ENCODE measurements at places on chromosomes 11 and 22.

GRCh38 chr11:93784935-93785360, 866 bp downstream of the MED17 start:
- DNase-seq, result no peak

DNA sequence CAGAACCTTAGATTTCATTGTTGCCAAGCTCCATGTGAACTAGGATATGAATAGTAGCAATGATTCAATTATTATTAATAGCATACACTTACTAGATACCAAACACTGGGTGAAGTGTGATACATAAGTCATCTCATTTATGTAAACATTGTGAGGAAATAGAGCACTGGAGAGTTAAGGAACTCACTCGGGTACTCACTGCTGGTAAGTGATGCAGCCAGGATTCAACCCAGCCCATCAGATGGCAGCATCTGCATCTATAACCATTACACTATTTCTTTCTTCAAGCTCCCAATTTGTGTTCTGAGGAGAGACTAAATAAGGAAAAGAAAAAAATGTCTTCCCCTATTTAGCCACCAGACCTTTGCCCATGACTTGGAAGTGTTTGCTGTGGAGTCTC, 10.2 kb upstream of the ALG8 start:
- no peak for DNase-seq

DNA sequence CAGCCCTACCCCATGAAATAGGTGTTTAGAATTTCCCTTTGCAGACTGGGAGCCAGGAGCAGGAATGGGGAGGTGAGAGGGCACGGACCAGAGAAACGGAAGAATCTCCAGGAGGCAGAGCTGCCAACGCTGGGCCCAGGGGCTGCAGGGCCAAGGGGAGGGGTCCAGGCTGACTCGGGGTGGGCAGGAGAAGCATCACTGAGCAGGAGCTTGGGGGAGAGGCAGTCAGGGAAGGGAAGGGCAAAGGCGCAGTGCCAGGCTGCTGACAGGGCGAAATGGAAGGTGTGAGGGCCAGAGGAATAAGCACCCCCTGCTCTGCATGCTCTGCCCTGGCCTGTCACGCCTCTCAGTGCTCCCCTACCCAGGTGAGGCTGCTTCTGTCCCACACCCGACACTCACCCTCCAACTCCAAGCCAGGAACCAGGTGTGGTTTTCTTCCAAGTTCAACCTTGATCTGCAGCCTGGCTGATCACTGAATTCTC, 14.5 kb downstream of the LRRC32 start:
- no peak for DNase-seq

- DNase-seq, result no peak
Measured at GRCh38 chr11:44028816-44029506, 18.8 kb upstream of the ACCSL start.

- DNase-seq, result no peak
Measured at GRCh38 chr11:12091956-12092558, 18.3 kb upstream of the MICAL2 start.

DNA sequence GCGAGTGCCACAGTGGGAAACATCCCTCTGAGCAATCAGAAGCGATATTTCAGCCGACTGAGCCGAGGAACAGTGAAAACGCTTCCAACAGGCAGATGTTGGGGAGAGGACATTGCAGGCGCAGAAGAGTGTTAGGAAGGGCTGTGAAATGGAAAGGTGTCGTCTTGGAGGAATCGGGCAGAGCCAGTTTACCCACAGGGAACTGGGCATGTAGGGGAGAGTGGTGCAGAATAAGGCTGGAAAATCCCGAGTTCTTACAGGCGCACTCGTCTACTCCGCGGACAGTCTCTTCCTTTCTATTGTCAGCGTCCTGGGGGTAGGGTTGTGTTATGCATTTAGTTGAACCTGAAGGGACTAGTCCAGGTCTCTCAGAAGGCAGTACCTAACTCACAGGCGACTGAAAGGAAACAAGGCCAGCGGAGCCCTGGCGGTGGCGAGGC, 1.1 kb upstream of the APLP2 start:
- DNase-seq, result no peak

- no peak for DNase-seq
Measured at GRCh38 chr22:46073683-46074504, 76.4 kb upstream of the PPARA start.

- DNase-seq, result peak; percentile 36
Measured at GRCh38 chr11:112219476-112220232, 6.6 kb upstream of the PTS start.

- no peak for DNase-seq
Measured at GRCh38 chr11:133887692-133888332, 42.5 kb upstream of the SPATA19 start.

DNA sequence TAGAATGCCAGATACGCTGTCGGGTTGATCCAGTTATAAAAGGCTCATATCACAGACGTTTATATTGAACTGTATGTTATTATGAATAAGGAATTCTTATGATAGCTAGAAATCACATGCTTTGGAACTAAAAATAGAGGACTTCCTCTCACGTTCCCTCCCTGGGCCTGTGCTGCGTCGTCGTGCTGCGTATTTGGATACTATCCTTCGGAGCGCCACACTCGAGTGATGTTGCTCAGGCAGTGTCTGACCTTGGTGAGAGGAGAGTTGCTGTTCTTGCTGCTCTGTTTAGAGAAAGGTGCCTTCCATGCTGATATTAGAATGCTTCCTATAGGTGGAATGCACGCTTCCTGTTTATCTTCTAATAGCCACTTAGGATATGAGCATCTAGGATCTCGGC, 20.2 kb upstream of the ST14 start:
- DNase-seq, result no peak

DNA sequence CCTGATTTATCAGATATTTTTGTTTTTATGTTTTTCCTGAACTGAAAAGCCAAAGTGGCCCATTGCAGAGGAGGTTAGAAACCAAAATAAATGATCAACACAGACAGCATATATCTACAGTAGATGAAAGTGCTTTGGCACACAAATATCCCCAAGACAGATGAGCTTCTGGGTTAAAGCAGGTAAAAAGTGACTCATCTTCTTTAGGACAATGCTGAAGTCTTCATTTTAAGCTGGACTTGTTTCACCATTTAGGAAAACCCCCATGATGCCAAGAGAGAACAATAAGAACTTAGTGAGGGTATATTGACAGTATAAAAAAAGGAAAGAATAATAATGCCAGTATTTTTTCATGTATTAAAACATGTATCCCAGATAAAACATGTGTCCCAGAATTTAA, 100.8 kb upstream of the OR9G4 start:
- DNase-seq, result no peak

DNA sequence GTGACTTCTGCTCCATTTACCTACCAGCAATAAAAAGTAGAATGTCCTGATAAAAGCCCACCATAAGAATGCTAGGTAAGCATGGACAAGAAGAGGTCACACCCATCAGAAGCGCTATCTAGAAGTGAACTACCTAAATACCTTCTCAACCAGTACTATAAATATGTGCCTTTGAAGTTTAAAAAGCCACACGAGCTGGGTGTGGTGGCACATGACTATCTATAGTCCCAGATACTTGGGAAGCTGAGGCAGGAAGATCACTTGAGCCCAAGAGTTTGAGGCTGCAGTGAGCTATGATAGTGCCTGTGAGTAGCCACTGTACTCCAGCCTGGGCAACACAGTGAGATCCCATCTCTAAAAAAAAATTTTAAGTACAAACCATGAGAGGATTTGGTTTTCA, 66.7 kb downstream of the PACSIN2 start:
- no peak for DNase-seq

DNA sequence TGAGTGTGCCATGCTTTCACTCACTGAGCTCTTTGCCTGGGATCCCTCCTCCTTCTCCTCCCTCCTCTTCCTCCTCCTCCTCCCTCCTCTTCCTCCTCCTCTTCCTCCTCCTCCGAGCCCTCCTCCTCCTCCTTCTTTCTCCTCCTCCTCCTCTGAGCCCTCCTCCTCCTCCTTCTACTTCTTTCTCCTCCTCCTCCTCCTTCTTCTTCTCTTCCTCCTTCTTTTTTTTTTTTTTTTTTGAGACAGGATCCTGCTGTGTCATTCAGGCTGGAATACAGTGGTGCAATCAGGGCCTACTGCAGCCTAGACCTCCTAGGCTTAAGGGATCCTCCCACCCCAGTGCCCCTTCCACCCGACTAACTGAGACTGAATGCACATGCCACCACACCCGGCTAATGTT, 62.3 kb downstream of the DEUP1 start:
- DNase-seq, result no peak

- no peak for DNase-seq
Measured at GRCh38 chr11:5198285-5198684, 2.2 kb downstream of the OR51V1 start.

DNA sequence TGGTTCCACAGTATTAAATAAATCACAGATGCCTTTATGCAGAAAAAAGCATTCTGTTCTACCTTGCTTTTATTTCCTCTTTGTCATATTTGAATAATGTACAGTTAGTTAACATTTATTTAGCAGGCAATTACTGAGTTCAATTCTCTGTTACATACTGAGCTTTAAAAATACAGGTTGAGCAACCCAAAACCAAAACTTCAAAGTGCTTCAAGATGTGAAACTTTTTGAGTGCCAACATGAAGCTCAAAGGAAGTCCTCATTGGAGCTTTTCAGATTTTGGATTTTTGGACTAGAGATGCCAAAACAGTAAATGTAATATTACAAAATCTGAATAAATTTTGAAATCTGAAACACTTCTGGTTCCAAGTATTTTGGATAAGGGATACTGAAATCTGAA, 54.1 kb downstream of the PDHX start:
- no peak for DNase-seq

- DNase-seq, result no peak
Measured at GRCh38 chr11:106463796-106464201, 386.3 kb downstream of the AASDHPPT start.

DNA sequence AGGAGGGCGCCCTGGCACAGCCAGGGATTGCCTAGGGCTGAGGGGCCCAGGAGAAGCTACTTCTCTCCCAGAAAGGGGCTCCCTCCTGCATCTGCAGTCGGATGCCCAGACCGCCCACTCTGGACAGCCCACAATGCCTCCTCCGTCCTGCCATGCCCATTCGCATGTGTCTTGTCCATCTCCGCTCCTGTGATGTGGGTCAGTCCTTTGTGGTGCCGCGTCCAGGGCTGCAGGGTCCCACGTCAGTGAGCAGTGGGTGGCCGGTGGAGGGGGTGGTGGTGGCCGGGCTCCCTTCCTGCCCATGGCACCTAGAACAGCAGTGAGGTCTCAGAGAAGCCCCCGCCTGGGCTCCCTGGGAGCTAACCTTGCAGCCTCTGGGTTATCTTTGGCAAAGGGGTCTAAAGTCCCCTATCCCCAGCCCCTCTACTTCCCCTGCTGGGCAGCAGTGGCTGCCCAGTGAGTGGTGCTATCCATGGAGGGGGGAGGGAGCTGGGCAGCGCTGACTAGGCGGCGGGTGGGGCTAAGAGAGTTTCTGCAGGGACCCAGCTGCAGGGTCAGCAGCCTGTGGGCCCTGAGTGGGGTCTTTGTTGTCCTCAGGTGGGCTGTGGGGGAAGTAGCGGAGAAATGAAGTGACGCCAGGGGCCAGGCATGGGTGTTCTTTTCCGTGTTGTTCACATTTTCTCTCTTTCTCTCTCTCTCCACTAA, 41.1 kb downstream of the KCNC1 start:
- no peak for DNase-seq

DNA sequence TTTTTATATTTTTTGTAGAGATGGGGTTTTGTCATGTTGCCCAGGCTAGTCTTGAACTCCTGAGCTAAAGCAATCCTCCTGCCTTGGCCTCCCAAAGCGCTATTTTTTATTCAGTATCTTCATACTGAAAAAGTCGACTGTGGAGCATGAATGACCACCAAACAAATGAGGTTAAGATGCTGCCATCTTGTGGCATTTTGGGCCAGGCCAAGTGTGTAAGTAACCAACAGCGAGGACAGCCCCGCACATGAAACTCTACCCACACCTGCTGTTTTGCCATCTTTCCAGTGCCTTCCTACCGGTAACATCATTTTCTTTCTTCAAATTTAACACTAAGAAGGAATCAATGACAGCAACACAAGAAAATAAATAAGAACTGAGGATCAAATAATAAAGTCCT, 32.2 kb upstream of the AQP11 start:
- DNase-seq, result no peak

DNA sequence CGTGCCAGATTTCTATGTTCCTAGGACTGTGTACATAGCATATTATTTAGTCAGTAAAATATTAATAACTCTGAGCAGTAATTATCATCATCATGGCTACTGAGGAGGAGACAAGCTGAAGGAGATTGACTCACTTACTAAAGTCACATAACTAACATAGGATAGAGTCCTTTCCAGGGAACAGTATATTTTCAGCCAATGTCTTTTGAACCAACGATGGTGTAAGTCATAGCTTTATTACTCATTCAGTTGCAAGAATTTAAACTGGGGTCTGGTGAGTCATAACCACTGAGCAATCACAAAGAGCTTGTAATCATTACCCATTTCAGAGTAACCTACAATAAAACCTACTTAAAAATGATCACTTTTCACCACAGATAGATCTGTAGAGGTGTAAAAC, 1564.8 kb upstream of the TENM4 start:
- DNase-seq, result no peak

- DNase-seq, result no peak
Measured at GRCh38 chr11:6557063-6557462, 46.4 kb downstream of the RRP8 start.

GRCh38 chr11:126914941-126915340, 85.6 kb downstream of the KIRREL3 start:
- no peak for DNase-seq

- no peak for DNase-seq
Measured at GRCh38 chr22:30092686-30093085, 12.4 kb downstream of the HORMAD2 start.

DNA sequence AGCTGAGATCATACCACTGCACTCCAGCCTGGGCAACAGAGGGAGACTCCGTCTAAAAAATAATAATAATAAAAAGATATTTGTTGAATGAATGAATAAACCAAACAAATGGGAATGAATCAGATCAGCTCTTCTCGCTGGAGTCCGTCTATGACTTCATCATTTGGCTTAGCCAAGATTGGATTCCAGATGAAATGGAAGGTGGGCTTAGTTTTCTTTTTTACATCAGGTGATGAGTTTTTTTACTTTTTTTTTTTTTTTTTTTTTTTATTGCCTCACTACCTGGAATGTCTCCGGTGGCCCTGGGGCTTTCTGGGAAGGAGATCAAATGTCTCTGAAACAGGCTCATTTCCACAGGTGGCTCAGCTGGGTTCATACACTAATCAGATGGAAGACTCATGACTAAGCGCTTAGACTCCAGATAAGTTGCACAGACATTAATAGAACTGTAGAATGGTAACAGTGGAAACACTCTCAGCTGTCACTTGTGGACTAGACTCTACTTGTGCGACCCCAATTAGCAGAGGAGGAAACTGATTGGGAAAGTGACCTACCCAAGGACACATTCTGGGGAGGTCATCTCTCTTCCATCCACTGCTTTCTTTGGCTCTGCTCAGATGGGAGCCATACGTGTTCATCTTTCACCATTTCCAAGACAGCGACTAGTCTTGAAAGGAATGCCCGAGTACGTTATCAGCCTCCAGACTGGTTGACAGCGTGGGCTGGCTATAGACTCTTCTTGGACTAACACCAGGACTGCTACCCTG, 20.5 kb upstream of the RBFOX2 start:
- no peak for DNase-seq

GRCh38 chr11:116454951-116455350, 317.8 kb downstream of the BUD13 start:
- no peak for DNase-seq

GRCh38 chr11:72232260-72233055, 7.9 kb downstream of the INPPL1 start:
- no peak for DNase-seq

- no peak for DNase-seq
Measured at GRCh38 chr11:133681901-133682300, 149.6 kb upstream of the OPCML start.
